ENCODE measurements at places on chromosomes 6 and 20. TPM values are rescaled to one million over a fixed set of nuclear protein-coding genes. Genes with fewer than 3 reads are reported as not detected.

OR2B6 gene
- total RNA-seq: not detected

GRCh38 chr6:46078294-46078693, 51.5 kb upstream of the ENPP4 start:
- H3K27me3 ChIP-seq: no peaks in the 10 kb centered on the region
- H3K4me1 ChIP-seq: peaks cover 4% of the 10 kb centered on the region
- DNase-seq: peak; percentile 13
- no peaks in the 10 kb centered on the region for H3K36me3 ChIP-seq
- no peak overlapping the region for H3K27ac ChIP-seq
- H3K4me3 ChIP-seq: no peak overlapping the region

- H3K27me3 ChIP-seq: no peaks in the 10 kb centered on the region
- no peak overlapping the region for H3K4me3 ChIP-seq
- no peak for DNase-seq
- H3K36me3 ChIP-seq: no peaks in the 10 kb centered on the region
- no peak overlapping the region for H3K27ac ChIP-seq
These were observed 101.5 kb downstream of the LAMP5 start for GRCh38 chr20:9615766-9616454.

DNA sequence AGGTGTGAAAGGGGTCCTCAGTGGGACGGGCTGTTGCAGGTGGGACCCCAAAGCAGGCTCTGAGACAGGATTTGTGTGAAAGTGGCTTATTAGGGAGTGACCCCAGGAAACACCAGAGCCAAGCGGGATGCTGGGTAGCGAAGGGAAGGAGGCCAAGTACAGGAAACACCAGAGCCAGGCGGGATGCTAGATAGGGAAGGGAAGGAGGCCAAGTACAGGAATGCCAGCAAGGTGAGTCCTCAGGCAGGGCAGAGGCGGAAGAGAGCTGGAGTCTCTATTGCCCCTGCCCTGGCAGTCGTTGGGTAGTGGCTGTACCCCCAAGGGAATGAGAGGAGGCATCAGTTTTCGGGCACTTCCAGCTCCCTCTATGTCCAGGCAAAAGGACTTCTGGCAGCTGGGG, 30.5 kb upstream of the TGM2 start:
- H3K27ac ChIP-seq: no peak overlapping the region
- H3K36me3 ChIP-seq: no peaks in the 10 kb centered on the region
- DNase-seq: no peak
- H3K4me3 ChIP-seq: no peak overlapping the region
- peaks cover 3% of the 10 kb centered on the region for H3K27me3 ChIP-seq

NKAPL gene
- total RNA-seq: not detected

- peaks cover 1% of the 10 kb centered on the region for H3K27me3 ChIP-seq
- peaks cover 41% of the 10 kb centered on the region for H3K4me1 ChIP-seq
- peaks cover 11% of the 10 kb centered on the region for H3K36me3 ChIP-seq
- H3K4me3 ChIP-seq: no peak overlapping the region
These were observed 18.3 kb downstream of the MRPS18A start for GRCh38 chr6:43669050-43669921.

GRCh38 chr6:123638865-123639264, 2.1 kb upstream of the TRDN start:
- H3K36me3 ChIP-seq: no peaks in the 10 kb centered on the region
- H3K4me3 ChIP-seq: no peak overlapping the region
- no peak for DNase-seq
- no peaks in the 10 kb centered on the region for H3K27me3 ChIP-seq

LINC00237 gene
- not detected for total RNA-seq

Measured in activated CD8-positive, alpha-beta T cell treated with anti-CD3 and anti-CD28 coated beads for 36 hours (primary cell).